Fibroblast of lung (primary cell): ENCODE measurements at places on chromosomes 11 and 22. TPM values are rescaled to one million over a fixed set of nuclear protein-coding genes. Genes with fewer than 3 reads are reported as not detected.
A peak's percentile ranks its signal among the peaks of the same experiment; 100 is the strongest.

DNA sequence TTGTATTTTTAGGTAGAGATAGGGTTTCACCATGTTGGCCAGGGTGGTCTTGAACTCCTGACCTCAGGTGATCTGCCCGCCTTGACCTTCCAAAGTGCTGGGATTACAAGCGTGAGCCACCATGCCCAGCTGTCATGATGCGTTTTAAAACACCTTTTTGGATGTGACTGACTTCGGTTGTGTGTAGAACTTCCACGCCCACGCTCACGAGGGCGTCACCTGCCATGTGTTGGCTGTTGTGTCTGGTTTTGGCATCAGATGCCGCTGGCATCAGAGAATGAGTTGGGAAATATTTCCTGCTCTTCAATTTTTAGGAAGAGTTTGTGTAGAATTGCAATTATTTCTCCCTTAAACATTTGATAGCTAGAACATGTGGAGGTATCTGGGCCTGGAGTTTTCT lies 109.1 kb downstream of the KCNQ1 start:
- no peak overlapping the region for H3K27ac ChIP-seq
- no peak for DNase-seq
- no peak overlapping the region for H3K4me3 ChIP-seq
- no peaks in the 10 kb centered on the region for H3K36me3 ChIP-seq
- H3K4me1 ChIP-seq: no peaks in the 10 kb centered on the region

Gene PIH1D2
- 1.5 TPM in 2 replicates for total RNA-seq

GRCh38 chr22:49936018-49936972 lies 17.9 kb downstream of the CRELD2 start:
- H3K27ac ChIP-seq: peak overlapping the region; percentile 38
- H3K36me3 ChIP-seq: no peaks in the 10 kb centered on the region
- H3K27me3 ChIP-seq: no peaks in the 10 kb centered on the region

Gene KLHDC7B
- 0.17 and 0.51 TPM in 2 replicates for total RNA-seq
